ENCODE measurements at places on chromosomes 3 and 15.

DNA sequence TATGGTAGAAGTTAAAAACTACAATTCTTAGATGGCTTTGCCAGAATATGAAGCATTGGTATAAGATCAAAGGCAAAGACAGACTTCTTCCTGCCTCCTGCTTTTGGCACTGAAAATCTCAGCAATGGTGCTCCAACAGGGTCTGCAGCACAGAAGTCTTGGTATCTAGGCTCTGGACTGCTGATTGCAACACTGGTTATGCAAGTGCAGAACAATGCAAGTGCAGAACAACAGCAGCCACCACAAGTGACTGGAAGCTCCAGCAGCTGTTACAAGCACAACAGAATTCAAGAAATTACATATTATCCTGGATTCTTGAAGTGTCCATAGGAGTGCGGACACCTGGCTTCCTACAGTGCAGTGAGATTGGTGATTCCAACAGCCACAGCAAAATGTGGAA is 33.7 kb downstream of the ZBTB20 start:
- no peak for DNase-seq

DNA sequence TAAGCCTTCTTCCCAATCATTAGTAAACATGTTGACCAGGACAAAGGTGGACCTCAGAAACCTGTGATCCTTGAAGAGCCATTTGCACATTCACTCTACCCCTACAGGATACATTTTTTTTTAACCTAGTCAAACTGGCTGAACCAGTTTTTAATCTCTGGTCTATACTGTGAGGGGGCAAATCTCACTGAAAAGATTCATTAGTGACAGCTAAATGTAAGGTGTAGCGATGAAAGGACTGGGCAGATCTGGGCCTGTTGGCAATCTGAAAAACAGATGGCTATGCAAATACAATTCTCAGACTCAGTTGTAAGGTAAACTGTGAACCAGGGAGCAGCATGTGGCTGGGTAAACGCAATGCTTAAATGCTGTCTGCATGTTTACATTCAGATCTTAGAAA is 75.6 kb upstream of the SNTN start:
- DNase-seq = no peak

DNA sequence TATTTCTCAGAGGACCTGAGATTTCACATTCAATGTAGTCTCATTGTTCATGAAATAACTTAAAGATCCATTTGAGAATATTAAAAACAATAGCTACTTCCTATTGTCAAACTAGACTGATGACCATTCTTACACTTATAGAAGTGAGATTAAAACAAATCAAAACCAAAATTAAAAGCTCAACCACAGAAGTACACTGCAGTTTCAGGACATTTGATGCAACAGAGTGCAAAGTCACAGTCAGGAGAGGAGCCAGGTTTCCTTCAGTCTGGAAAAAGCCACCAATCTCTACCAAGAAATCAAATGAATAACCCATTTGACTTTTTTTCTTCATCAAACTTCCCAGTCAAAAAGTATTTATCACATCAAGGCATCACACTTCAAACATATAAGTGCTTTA is 5.5 kb downstream of the CCPG1 start:
- no peak for DNase-seq

DNA sequence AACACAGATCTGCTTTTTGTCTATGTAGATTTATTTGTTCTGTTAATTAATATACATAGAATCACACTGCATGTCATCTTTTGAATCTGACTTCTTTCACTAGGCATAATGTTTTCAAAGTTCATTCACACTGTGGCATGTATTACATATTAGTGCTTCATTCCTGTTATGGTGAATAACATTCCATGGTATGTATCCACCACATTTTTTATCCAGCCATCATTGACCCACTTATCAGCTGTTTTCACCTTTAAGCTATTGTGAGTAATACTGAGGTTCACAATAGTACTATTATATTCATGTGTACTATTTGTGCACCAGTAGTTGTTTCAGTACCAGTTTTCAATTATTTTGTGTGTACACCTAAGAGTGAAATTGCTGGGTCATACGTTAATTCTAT is 230.6 kb upstream of the CNTN3 start:
- no peak for DNase-seq

DNA sequence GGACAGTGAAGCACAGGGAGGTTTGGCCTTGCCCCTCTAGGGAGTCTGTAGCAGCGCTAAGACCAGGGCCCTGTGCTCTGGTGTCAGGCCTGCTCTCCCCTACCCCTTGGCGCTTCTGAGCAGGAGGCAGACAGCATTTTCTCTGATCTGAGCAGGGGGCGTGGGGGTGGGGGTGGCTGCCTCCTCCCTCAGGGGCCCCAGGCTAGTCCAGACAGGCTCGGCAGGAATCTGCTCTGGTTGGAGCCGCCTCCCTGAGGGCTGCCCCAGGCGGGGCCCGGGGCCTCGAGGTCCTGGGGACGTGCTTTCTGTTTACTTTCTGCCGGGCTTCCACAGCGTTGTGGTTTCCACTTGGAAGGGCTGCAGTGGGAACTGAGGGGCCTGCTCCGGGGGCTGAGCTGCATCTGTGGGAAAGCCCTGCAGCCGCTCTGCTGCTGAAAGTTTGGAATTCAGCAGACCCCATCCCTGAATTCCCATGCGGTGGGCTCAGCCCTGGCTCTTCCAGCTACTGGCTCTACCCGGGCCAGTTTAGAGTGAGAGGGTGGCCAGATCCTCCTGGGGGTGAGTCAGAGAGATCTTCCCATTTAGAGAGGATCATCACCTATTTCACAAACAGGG is 105.4 kb downstream of the LINGO1 start:
- no peak for DNase-seq

GRCh38 chr3:29683018-29683993 is 402.4 kb downstream of the RBMS3 start:
- no peak for DNase-seq

- no peak for DNase-seq
Measured at GRCh38 chr3:146511402-146512134, 32.8 kb downstream of the PLSCR1 start.

DNA sequence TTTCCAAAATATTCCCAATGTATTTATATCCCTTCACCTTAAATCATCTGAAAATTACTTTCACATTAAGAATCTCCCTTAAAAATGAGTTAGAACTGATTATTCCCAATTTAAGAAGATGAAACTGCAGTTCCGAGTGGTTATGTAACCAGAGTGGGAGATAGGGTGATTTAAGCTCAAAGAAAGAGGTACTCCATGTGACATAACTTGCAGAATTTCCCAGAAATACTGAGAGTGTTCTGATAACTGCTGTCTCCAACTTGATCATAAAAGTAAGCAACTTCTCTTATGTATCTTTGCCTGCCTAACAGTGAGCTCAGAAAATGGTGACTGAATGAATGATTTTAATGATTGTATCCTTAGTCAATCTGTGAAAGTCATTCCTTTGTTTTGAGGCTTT is 32.3 kb downstream of the ARRDC4 start:
- no peak for DNase-seq

Data from amniotic stem cell (primary cell).